HEK293T (cell line): ENCODE measurements at places on chromosomes 16 and 17.

GRCh38 chr17:49848019-49848473, at the start of gene TAC4:
TAC4 (minus strand) TSS chr17:49848069; CDS start chr17:49848017, 52 bp downstream.
- no peak for DNase-seq

- no peak for DNase-seq
Observed at GRCh38 chr17:72406498-72406897, 285.7 kb downstream of the SOX9 start.

- no peak for DNase-seq
Observed at GRCh38 chr17:67022451-67022810, 21.9 kb upstream of the CACNG1 start.

GRCh38 chr16:67654403-67654911, 5.6 kb downstream of the ACD start:
- DNase-seq = no peak
